ENCODE measurements at places on chromosomes 5 and 9. TPM values are rescaled to one million over a fixed set of nuclear protein-coding genes. Genes with fewer than 3 reads are reported as not detected.

- DNase-seq: no peak
These were observed 64.8 kb upstream of the PLCXD3 start for GRCh38 chr5:41575110-41575779.

DNA sequence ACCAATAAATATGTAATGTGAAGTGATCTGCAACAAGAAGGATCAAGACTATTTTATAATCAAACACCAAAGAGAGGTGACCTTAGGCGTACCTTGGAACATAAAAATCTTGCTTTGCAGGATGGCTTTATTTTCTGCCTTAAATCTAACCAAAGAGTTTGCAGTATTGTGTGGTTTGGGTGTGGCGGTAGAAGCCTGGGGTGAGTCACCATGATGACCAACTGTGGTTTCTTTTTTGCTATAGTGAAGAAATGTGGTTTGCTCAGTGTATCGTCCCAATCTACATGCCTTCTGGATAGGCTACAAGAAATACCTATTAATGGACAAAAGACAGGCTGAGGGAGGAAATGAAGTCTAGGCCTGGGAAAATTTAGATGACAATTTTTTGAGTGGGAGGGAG lies 5.1 kb upstream of the CAST start:
- DNase-seq: no peak

DNA sequence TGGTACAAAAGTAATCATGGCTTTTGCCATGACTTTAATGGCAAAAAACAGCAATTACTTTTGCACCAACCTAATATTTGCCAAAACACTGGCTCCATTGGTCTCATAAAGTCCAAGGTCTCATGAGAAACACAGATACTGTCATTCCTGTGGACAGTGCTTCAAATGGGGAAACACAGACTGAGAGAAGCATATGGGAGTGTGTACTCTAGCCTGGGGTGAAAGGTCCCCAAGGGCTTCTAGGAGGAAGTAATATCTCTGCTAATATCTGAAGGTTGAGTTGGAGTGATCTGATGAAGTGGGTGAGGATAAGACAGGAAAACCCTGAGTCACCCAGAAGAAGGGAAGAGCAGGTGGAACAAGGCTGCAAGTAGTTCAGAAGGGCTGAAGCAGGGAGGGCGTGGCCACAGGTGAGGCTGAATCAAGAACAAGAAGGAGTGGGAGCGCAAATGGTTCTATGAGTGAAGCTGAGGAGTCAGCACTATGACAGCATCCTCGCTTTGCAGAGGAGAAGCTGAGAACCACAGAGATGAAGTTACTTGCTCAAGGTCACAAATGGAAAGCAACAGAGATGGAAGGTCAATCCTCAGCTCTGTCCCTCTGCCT lies 164.1 kb downstream of the ASTN2 start:
- DNase-seq: no peak

- DNase-seq: no peak
These were observed 371.9 kb downstream of the NDUFS4 start for GRCh38 chr5:53932351-53932750.

DNA sequence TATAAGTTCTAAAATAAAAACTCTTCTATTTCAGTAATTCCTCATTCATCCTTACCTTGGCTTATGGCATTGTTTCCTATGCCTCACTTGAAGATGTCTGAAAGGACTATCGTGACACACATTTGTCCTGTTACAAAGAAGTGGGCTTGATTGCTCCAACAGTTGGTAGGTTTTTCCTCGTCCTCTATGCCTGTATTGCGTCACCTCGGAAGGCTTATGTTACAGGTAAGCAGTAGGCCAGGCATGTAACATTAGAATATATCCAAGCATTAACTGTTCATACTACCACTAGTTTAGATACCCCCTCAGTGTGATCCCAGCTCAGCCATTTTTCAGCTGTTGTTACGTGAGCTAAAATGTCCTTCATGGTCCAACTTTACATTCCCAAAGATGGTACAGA lies 116.7 kb downstream of the MLLT3 start:
- DNase-seq: no peak

- DNase-seq: no peak
These were observed 179.6 kb downstream of the MLLT3 start for GRCh38 chr9:20442461-20443319.

GRCh38 chr5:65172486-65173129 lies 309.1 kb downstream of the ADAMTS6 start:
- DNase-seq: no peak

DNA sequence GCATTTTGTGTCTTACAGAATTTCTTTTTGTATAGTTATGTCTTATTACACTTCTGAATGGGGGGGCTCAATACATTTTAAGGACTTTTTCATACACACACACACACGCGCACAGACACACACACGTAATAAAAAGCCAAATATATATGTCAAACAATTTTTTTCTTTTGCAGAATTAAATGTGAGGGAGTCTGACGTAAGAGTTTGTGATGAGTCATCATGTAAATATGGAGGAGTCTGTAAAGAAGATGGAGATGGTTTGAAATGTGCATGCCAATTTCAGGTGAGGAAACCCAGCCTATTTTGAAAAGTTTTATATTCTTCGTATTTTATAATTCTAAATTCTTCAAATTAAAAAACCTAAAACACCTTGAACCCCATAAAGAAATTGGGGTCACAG lies 25.6 kb downstream of the TMEFF1 start:
- DNase-seq: no peak

- DNase-seq: no peak
These were observed 194.6 kb downstream of the CSNK1G3 start for GRCh38 chr5:123706531-123706930.

DNA sequence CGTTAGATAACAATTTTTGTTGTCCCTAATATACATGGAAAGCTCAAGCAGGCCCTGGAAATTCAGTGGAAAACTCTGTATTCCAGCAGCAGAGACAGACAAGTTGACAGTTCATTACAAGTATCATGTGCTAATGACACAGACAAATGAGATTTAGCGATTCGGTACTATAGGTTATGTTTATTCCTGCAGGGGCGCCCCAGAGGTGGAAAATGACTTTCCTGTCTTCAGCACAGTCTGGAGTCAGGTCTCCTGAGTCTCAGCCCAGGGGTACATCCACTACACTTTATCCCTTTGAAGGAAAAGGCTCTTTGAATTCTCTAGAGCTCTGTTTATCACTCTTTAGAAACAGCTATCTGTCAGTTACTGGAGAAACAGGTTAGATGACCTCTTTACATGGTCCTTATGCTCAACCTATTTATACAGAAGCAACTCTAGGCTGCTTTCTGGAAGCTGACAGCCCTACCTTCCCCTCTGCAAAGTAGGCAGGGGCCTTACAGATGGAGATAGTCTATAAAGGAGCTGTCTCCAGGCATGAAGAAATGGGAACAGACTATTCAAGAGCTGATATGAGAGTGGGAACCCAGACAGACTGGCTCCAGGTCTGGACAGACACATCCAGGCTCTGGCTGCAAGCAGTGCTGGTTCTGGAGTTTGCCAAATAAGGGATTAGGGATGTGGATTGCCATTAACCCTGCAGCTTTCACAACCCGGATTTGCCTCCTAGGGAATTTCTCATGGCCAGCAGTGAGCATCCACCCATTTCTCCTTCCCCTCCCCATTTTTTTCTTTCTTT lies 7.2 kb upstream of the SLC31A2 start:
- DNase-seq: no peak

The ZBTB43 gene
- 17.0 TPM for total RNA-seq

The MYMK gene
- not detected for total RNA-seq

The CENPK gene
- total RNA-seq: 0.42 TPM

Measured in thoracic aorta (tissue), 2 donors.